T-cell (primary cell): ENCODE measurements at places on chromosomes 5 and 9. TPM values are rescaled to one million over a fixed set of nuclear protein-coding genes. Genes with fewer than 3 reads are reported as not detected.

CMYA5 gene
- total RNA-seq, result 0.13 TPM

SHC3 gene
- total RNA-seq, result not detected

OR2V1 gene
- total RNA-seq, result not detected

RPL35 gene
- 1,845 TPM for total RNA-seq

CNTFR gene
- total RNA-seq, result not detected

ZDHHC11B gene
- total RNA-seq, result 7.1 TPM

TSLP gene
- total RNA-seq, result 0.12 TPM

SPINK7 gene
- total RNA-seq, result not detected

OTULINL gene
- 44.7 TPM for total RNA-seq

SLC12A2 gene
- 10.5 TPM for total RNA-seq

SVEP1 gene
- 0.12 TPM for total RNA-seq

ABCA2 gene
- total RNA-seq, result 77.6 TPM

NME5 gene
- total RNA-seq, result not detected

ANKRD18A gene
- 16.5 TPM for total RNA-seq

LCN2 gene
- total RNA-seq, result not detected

PCAT7 gene
- not detected for total RNA-seq

ADAMTS19 gene
- 0.18 TPM for total RNA-seq

DMRT3 gene
- total RNA-seq, result not detected

CYLC2 gene
- total RNA-seq, result not detected

BTNL3 gene
- total RNA-seq, result not detected

XRCC4 gene
- 4.2 TPM for total RNA-seq

CNTNAP3 gene
- total RNA-seq, result not detected

EIF4E1B gene
- not detected for total RNA-seq

IGFBPL1 gene
- not detected for total RNA-seq

LHX3 gene
- total RNA-seq, result not detected

ASPN gene
- total RNA-seq, result not detected

SERINC5 gene
- 134 TPM for total RNA-seq

FBP2 gene
- not detected for total RNA-seq

FAM78A gene
- 98.4 TPM for total RNA-seq

NR6A1 gene
- total RNA-seq, result 0.39 TPM

PITX1 gene
- not detected for total RNA-seq

RANBP3L gene
- not detected for total RNA-seq

ATP10B gene
- total RNA-seq, result not detected

NUTM2F gene
- total RNA-seq, result not detected

PTTG1 gene
- total RNA-seq, result 14.0 TPM

TAF11L5 gene
- total RNA-seq, result not detected

OTP gene
- total RNA-seq, result not detected

FGF18 gene
- total RNA-seq, result 0.58 TPM
